Cardiac ventricle fibroblast (primary cell): ENCODE measurements at places on chromosomes 16 and 17. TPM values are rescaled to one million over a fixed set of nuclear protein-coding genes. Genes with fewer than 3 reads are reported as not detected.

The PLXDC1 gene
- total RNA-seq = 8.8 and 15.4 TPM in 2 replicates

The BAIAP2 gene
- 12.6 and 22.0 TPM in 2 replicates for total RNA-seq

The ALDH3A1 gene
- total RNA-seq = 0.73 and 4.0 TPM in 2 replicates

The ATP6V0A1 gene
- 12.5 and 28.2 TPM in 2 replicates for total RNA-seq

The HOXB9 gene
- not detected in 2 replicates for total RNA-seq

The MMP15 gene
- total RNA-seq = 3.5 and 4.0 TPM in 2 replicates

The PRR15L gene
- not detected in 2 replicates for total RNA-seq

The ALDH3A2 gene
- 81.9 and 135 TPM in 2 replicates for total RNA-seq

The SGCA gene
- total RNA-seq = 0.37 and 2.0 TPM in 2 replicates

The HASPIN gene
- 0.31 and 1.6 TPM in 2 replicates for total RNA-seq

The IL32 gene
- 20.7 and 26.7 TPM in 2 replicates for total RNA-seq

The KCNH6 gene
- total RNA-seq = not detected in 2 replicates

The KLHDC4 gene
- total RNA-seq = 7.9 and 11.6 TPM in 2 replicates

The TP53TG3C gene
- not detected in 2 replicates for total RNA-seq

The PALB2 gene
- 6.9 and 12.9 TPM in 2 replicates for total RNA-seq

The IGFBP4 gene
- 1,674 and 1,743 TPM in 2 replicates for total RNA-seq

The FOXN1 gene
- not detected in 2 replicates for total RNA-seq

The RAB34 gene
- 203 and 253 TPM in 2 replicates for total RNA-seq

The PRRT2 gene
- total RNA-seq = 0.78 and 1.2 TPM in 2 replicates

The NPIPA3 gene
- not detected in 2 replicates for total RNA-seq

The ZNF205 gene
- total RNA-seq = 11.3 and 11.6 TPM in 2 replicates

The SLC12A3 gene
- total RNA-seq = not detected in 2 replicates

The SDR42E1 gene
- total RNA-seq = not detected in 2 replicates

The ZNF768 gene
- 15.4 and 18.7 TPM in 2 replicates for total RNA-seq

The FBF1 gene
- 2.7 and 9.9 TPM in 2 replicates for total RNA-seq

The CA4 gene
- total RNA-seq = not detected in 2 replicates

The CES4A gene
- 2.2 and 4.4 TPM in 2 replicates for total RNA-seq

The SLC47A1 gene
- 1.5 and 7.5 TPM in 2 replicates for total RNA-seq

The KRTAP2-3 gene
- not detected in 2 replicates for total RNA-seq
